Osteoblast (primary cell): ENCODE measurements at places on chromosomes 12 and 14.

- no peak overlapping the region for H3K27ac ChIP-seq
- no peaks in the 10 kb centered on the region for H3K36me3 ChIP-seq
- no peaks in the 10 kb centered on the region for H3K27me3 ChIP-seq
- DNase-seq, result peak; percentile 86
- peaks cover 10% of the 10 kb centered on the region for H3K4me1 ChIP-seq
These were observed 123.7 kb upstream of the DHRS4 start for GRCh38 chr14:23829736-23830471.

GRCh38 chr12:50132505-50133135 lies 20.6 kb downstream of the COX14 start:
- DNase-seq, result no peak
- H3K4me1 ChIP-seq, result peaks cover 8% of the 10 kb centered on the region
- no peak overlapping the region for H3K4me3 ChIP-seq
- peaks cover 62% of the 10 kb centered on the region for H3K36me3 ChIP-seq

DNA sequence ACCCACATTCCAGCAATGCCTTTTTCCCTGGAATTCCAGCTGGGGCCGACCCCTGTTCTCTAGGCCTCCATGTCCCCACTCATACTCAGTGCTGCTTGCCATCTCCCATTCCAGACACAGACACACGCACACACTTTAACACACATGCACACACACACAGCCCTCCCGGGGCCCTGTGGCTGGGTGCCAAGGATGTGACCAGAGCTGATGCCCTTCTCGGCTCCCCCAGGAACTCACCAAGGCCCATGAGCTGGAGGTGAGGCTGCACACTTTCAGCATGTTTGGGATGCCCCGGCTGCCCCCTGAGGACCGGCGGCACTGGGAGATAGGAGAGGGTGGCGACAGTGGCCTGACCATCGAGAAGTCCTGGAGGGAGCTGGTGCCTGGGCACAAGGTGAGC lies 4.3 kb downstream of the PLEKHG6 start:
- no peak overlapping the region for H3K4me3 ChIP-seq
- DNase-seq, result peak; percentile 36
- no peak overlapping the region for H3K27ac ChIP-seq
- peaks cover 13% of the 10 kb centered on the region for H3K27me3 ChIP-seq
- peaks cover 10% of the 10 kb centered on the region for H3K4me1 ChIP-seq

DNA sequence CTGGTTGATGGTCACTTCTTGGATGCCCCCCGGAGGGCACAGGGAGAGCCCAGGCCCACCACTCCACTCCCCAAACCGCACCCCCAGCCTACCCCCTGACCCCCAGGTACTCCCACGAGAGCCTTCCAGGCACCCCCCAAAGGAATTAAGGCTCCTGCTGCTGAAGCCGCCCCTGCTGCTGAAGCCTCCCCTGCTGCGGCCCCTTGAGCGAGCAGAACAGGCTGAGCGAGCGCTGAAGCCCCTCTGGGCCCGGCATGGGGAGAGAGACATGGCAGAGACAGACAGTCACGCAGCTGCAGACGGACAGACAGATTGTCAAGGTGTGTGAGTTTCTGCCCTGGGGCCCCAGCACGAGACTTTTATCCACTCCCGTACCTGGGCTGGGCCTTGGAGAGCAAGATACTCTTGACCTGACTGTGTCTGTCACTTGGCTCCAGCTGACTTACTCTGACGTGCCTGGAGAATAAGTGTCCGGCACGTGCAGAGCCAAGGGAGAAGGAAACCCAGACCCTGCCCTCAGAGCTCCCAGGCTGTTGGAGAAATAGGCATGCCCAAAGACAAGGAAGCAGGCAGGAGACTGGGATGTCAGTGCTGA lies at the start of gene KRT78:
Gene KRT78 (minus strand): TSS at position 334 of the 595 bp plus-strand sequence. CDS start 64 bp downstream, at position 270.
- H3K27me3 ChIP-seq, result peaks cover 14% of the 10 kb centered on the region
- H3K27ac ChIP-seq, result no peak within 1 kb of the TSS
- no peak within 1 kb of the TSS for H3K4me3 ChIP-seq
- DNase-seq, result peak; percentile 18
- H3K4me1 ChIP-seq, result peaks cover 4% of the 10 kb centered on the region

- H3K27ac ChIP-seq, result peak overlapping the region; percentile 100
- H3K4me3 ChIP-seq, result peak overlapping the region; percentile 50
- no peaks in the 10 kb centered on the region for H3K27me3 ChIP-seq
- DNase-seq, result peak; percentile 79
- H3K4me1 ChIP-seq, result peaks cover 25% of the 10 kb centered on the region
- H3K36me3 ChIP-seq, result no peaks in the 10 kb centered on the region
These were observed 102.7 kb upstream of the MAP1LC3B2 start for GRCh38 chr12:116456330-116457082.

- H3K4me3 ChIP-seq, result no peak overlapping the region
- H3K27me3 ChIP-seq, result no peaks in the 10 kb centered on the region
- H3K27ac ChIP-seq, result no peak overlapping the region
- no peaks in the 10 kb centered on the region for H3K4me1 ChIP-seq
These were observed 163.7 kb downstream of the CALM1 start for GRCh38 chr14:90560558-90560957.

GRCh38 chr12:123882161-123882705 lies 90.4 kb downstream of the CCDC92 start:
- H3K4me1 ChIP-seq, result no peaks in the 10 kb centered on the region
- no peak overlapping the region for H3K4me3 ChIP-seq
- no peak overlapping the region for H3K27ac ChIP-seq
- no peaks in the 10 kb centered on the region for H3K36me3 ChIP-seq

DNA sequence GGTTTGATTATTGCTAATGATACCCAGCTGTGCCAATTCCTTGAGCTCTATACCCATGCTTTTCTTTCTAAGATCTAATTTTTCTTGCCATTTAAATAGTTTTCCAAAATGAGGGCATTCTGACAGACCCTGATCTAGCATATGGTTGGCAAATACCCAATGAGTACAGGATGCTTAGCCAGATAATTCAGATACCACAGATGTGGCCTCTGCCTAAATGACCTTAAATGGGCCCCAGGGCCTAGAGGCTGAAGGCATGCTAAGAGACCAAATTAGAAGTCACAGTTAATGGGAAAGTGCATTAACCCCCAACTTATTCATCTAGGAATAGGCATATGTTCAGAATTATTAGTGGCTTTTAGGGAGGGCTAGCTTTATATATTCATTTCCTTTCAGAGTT lies 122.3 kb upstream of the CNOT2 start:
- DNase-seq, result no peak
- no peak overlapping the region for H3K27ac ChIP-seq
- no peaks in the 10 kb centered on the region for H3K27me3 ChIP-seq
- no peaks in the 10 kb centered on the region for H3K36me3 ChIP-seq
- H3K4me1 ChIP-seq, result no peaks in the 10 kb centered on the region

DNA sequence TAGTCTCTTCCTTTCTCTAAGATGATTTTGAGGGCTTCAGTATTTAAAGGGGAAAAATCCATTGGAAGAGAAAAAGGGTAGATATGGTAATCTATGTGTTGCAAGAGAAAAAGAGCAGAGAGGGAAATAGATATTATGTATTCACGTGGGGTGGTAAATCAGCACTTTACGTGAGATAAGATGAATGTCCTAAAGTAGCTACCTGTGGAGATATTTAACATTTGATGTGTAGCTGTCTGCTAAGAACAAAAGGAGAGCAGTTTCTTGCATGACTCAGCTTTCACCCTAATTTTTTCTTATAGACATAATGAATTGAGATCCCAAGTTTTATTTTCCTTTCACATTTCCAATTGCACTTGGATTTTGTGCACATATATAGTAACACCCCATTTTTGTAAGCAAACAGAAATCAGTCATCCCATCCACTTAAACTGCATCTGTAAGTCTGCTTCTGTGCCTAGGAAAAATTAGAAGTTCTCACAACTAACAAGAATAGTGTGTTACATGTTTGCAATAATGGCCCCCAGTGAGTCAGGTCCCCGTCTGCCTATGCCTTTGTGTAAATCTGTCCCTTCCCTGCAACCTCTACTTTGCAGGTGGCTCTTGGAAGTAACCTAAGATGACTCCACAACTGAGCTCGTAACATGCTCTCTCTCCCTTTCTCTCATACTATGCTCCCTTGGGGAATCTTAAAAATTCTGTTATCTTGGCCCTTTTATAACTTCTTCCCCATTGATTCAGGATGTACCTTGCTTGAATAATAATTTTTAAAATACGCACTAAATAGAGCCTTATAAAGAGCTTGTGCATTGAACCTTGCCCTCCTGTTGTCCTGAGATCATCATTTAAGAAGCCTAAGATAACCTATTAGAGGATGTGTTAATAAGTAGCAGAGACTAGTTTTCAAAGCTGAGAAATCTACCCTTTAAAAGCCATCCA lies 3.7 kb downstream of the TMTC3 start:
- no peaks in the 10 kb centered on the region for H3K36me3 ChIP-seq

DNA sequence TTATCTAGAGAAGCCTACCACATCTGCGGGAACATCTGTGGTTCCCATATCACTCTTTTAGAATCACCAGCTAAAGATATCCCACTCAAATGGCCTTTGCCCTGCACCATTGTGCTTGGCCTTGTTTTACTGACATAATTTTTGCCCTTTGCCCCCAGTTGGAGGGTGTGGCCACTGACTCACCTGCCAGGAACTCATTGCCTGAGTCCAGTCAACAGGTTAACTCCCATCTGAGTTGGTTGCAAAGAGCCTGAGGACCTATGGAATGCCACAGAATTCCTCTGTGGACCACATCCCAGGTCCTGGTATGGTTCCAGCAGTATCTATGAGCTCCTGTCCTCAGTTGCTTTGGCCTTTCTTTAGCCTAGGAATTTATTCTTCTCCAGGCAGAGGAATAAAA lies 55.7 kb upstream of the PTGR2 start:
- no peak overlapping the region for H3K4me3 ChIP-seq
- no peak for DNase-seq
- H3K4me1 ChIP-seq, result peaks cover 22% of the 10 kb centered on the region
- peak overlapping the region; percentile 3 for H3K27ac ChIP-seq
- no peaks in the 10 kb centered on the region for H3K27me3 ChIP-seq

DNA sequence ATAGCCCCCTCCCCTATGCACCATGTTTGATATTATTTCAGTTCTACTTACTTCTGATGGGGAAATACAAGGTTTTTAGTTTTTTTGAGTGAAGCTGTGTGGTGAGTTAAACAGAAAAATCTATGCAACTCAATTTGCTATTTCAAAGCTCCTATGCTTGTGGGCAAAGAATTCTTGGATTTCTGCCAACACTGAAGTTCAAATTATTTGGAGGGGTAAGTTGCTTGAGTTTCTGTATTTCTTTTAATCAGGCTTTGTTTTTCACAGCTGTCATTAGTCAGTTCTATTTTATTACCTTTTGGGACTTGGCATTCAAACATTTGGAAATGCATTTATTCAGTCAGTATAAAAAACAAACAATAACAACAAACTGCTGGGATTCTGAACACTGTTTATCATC lies 407.5 kb upstream of the MGAT4C start:
- H3K4me1 ChIP-seq, result peaks cover 3% of the 10 kb centered on the region
- DNase-seq, result no peak
- no peak overlapping the region for H3K4me3 ChIP-seq

DNA sequence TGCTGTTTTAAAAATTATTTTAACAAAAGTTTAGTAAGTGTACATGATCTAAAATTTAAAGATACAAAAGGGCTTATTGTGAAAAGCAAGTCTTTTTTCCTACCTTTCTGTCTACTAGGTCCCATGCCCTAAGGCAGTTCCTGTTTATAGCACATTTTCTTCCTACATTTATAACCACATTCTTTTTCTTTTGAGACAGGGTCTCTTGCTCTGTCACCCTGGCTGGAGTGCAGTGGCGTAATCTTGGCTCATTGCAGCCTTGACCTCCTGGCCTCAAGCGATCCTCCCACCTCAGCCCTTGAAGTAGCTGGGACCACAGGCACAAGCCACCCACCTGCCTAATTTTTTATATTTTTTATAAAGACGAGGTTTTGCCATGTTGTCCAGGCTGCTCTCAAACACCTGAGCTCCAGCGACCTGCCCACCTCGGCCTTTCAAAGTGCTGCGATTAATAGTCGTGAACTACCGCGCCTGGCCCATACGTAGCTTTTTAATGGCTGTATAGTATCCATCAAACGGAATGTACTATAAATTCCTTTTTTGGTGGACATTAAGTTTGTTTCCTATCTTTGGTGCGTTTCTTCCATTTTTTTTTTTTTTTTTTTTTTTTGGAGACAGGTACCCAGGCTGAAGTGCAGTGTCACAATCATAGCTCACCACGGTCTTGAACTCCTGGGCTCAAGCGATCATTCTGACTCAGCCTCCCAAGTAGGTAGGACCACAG lies 20.9 kb downstream of the FRS2 start:
- no peak for DNase-seq
- peaks cover 11% of the 10 kb centered on the region for H3K36me3 ChIP-seq
